GM03348 (cell line): ENCODE measurements at places on chromosomes 4 and X.

DNA sequence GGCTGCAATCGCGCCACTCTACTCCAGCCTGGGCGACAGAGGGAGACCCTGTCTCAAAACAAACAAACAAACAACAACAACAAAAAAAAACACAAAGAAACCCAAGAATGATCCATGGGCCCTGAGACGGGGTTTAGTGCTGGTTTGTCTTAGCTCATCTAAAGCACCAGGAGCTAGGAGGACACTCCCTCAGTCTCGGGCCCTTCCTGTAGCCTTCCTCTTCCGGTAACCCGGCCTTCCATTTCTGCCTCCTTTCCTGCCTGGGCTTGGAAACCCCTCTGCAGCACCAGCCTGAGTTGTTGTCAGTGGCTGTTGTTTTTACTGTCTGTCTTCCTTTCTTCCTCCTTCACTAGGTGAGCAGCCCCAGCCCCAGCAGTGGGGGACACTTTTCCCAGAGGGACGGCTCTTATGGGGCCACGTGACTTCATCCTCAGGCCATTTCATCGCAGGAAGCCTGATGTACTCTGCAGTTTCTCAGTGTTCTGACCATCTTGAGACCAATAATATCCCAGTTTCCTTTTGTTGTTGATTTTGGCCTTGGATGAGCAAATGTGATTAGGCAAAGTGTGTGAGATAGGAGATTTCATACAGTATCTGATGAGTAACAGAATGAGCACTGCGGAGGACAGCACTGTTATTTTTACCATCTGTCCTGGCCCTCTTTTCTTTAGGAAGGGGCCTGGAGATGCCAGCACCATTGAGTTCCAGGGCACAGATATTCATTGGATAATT is 90.1 kb downstream of the ANAPC4 start:
- DNase-seq, result no peak

GRCh38 chrX:100743009-100743607 is 11.2 kb upstream of the SYTL4 start:
- DNase-seq, result no peak

DNA sequence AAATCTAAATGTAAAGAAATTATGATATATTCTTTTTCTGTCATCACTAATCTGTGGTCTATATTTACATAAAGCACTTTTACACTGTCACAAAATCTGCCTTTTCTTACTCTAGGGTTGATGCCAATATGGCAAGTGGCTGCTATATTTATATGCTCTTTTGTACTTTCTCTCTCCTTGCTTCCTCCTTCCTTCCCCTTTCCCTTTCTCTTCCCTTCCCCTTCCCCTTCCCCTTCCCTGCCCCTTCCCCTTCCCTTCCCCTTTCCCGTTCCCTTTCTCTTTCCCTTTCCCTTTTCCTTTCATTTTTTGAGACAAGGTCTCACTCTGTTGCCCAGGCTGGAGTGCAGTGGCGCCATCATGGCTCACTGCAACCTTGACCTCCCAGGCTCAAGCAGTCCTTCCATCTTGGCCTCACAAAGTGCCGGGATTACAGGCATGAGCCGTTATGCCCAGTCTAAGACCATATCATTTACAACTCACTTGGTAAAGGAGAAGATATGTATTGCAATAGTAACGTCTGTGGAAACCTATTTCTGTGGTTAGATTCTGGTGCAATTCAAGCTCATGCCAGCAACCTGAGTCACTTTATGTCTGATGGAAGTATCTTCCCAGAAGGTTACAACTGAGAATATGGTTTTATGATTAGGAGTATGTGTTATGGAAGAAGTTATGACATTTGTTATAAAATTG is 13.9 kb upstream of the PLAC8 start:
- peak; percentile 84 for DNase-seq

DNA sequence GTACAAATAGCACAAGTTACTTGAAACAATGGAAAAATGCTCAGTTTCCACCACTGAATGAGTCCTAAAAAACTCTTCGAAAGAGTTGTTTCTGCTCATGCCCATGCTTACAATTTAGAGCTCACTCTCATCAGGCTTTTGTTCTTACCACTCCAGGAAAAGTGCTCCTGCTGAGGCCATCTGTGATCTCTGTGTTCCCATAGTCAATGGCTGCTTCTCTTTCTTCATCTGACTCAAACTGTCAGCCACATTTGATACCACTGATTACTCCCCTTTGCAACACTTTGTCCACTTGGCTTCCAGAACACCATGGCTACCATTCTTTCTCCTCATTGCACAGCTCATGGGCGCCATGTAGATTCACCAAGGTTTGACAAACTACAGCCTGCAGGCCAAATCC is 80.0 kb upstream of the SLC34A2 start:
- DNase-seq, result no peak
